Right renal pelvis (tissue), 4 donors: ENCODE measurements at places on chromosomes 4 and X. TPM values are rescaled to one million over a fixed set of nuclear protein-coding genes. Genes with fewer than 3 reads are reported as not detected.

Gene PRSS12
- 12.4 TPM for polyA plus RNA-seq

Gene NLGN4X
- 15.7 TPM for polyA plus RNA-seq

Gene PRDM5
- 15.1 TPM for polyA plus RNA-seq

Gene CWH43
- 8.3 TPM for polyA plus RNA-seq

Gene CCDC149
- 17.9 TPM for polyA plus RNA-seq

Gene SPATA4
- polyA plus RNA-seq, result 2.1 TPM

Gene INPP4B
- polyA plus RNA-seq, result 10.6 TPM

Gene REPS2
- polyA plus RNA-seq, result 13.1 TPM

Gene RAB33A
- 0.59 TPM for polyA plus RNA-seq

Gene HMGN5
- 33.0 TPM for polyA plus RNA-seq

Gene GABRE
- polyA plus RNA-seq, result 6.2 TPM

Gene F11
- polyA plus RNA-seq, result 2.8 TPM

Gene PCSK1N
- polyA plus RNA-seq, result 9.4 TPM

- DNase-seq, result no peak
These were observed 158.8 kb upstream of the AADAT start for GRCh38 chr4:170248576-170248975.

- no peak for DNase-seq
These were observed 2284.8 kb downstream of the ARAP2 start for GRCh38 chr4:33959519-33959918.

DNA sequence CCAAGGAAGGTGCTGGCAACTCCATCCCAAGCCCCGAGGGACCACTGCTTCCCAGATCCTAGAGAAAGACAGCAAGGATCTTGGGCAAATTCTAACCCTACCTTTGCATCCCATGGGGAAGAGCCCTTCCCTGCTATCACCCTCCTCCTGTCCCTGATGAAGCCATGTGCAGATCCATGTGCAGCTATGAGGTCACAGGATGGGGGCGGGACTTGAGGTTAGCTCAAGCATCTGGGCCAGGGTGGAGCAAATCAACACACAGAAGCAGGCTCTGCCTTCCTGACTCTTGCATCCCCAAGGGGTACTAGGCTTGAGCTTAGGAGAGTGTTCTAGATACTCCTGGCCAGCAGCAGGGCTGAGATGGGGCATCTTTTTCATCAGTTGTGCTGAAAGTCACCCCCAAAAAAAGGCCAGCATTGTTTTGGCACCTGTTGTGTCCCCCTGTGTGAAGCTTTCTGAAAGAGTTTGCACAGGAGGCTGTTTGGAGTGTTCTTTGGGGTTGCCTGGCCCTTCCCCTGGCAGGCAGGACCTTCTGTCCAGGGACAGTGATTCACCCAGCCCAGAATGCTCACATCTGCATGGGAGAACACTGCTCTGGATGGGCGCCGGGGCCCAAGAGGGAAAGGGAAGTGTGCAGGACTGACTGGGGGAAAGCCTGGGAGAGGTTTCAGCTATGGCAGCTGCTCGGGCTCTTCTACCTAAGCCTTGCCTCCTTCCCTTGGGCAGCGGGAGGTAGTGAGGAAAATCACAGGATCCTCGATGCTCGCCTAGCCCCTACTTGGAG is 50.8 kb downstream of the PRPS1 start:
- DNase-seq, result no peak

DNA sequence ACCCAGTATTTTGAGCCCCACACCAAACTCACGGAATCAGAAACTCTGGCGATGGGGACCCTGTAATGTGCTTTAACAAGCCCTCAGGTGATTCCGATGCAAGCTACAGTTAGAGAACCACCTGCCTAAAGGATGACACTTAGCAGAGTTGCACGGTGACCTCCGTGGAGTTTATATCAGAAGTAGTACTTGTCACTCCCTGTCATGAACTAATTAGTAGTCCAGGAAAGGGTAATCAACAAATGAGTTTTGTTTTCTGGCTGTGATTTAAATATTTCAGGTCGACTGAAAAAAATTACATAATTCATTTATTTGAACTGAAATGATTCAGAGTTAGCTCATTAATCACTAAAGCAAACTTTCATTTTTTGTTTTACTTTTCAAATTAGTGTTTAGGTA is 56.4 kb downstream of the TMA16 start:
- DNase-seq, result no peak

DNA sequence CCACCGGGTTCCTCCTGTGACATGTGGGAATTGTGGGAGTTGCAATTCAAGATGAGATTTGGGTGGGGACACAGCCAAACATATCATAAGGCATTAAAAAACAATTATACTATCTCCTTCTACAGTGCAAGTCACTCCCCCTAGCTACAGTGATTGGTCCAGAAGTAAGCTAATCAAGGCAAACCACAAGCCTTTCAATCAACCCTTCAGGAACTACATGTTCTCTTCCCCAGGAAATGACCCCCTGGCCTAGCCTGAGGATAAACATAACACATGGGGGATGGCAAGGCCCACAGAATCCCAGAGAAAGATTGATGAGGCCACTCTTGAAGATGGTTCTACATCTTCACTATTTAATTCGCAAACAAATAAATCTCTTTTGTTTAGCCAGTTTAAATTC is 25.2 kb upstream of the FAM241A start:
- no peak for DNase-seq

- DNase-seq, result no peak
These were observed 31.9 kb downstream of the RHOH start for GRCh38 chr4:40228497-40229365.

DNA sequence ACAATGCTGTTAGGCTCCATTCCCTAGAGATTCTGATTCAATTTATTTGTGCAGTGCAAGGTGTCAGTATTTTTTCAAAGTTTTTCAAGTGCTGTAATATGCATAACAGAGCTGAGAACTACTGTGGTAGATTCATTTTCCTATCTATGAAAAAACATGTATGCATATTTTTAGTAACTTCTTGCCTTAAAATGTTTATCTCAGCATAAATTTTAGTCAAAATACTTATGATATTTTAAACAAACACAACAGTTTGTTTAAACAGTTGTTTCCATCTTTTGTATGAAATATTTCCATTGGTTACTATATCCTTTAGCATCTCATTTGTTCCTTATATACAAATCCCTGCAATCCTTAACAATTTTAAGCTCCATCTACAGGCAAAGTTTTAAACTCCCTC is 624.8 kb upstream of the ADGRL3 start:
- DNase-seq, result no peak

DNA sequence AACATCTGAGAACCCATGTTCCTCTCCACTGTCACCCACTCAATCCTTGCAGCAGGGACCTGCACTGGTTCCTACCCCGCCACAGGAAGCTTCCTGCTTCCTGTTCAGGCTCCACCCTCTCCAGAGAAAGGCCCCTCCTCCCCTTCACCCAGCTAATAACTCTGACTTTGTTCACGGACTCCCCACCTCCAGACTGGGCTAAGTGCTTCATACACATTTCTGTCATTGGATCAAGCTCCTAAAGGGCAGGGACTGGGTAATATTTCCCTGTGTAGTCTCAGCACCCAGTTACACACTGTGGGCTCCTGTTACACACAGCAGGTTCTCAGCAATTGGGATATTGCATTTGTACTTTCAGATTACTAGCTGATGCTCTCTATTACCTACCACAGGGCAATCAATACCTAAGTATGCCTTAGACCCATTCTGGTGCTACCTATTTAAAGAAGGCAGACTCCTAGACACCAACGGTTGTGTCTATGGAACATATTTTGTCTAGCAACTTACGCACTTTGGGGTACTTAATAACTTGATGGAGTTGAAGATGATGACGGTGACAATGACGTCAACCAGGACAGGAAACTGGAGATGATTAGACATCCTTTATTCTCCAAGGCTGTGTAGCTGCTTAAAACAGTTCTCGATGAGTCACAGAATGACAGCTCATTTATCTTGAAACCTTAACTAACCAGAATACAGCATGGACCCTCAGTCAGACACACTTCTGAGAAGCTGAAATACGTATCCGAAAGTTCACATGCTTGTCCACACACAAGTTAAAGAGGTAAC is 58.1 kb downstream of the MAML3 start:
- no peak for DNase-seq

DNA sequence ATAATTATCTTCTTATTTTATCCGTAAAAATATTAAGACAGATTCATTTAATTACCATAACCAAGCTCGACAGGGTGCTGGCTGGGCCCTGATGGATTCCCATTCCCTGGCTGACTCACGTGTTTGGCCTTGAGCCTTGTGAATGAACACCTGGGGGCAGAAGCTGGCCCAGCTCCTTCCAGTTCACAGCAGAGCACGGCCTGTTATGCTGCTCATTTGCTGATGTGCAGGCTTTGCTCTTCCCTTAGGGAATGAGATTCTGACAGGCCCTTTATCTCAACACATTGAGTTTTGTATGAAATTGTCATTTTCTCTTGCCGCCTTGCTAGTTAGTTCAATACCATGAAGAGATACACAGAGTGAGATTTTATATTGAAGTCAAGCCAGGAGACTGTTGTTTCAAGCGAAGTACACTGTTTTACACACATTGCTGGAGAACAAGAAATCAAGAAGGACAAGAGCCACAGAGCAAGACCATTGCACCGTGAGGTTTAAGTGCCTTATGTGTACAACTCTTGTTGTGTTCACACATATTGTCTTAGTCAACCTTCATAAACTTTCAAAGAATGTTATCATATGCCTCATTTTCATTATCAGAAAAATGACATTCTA is 1583.3 kb downstream of the STIM2 start:
- DNase-seq, result no peak

GRCh38 chr4:2650276-2650675 is 105.9 kb downstream of the TNIP2 start:
- no peak for DNase-seq

DNA sequence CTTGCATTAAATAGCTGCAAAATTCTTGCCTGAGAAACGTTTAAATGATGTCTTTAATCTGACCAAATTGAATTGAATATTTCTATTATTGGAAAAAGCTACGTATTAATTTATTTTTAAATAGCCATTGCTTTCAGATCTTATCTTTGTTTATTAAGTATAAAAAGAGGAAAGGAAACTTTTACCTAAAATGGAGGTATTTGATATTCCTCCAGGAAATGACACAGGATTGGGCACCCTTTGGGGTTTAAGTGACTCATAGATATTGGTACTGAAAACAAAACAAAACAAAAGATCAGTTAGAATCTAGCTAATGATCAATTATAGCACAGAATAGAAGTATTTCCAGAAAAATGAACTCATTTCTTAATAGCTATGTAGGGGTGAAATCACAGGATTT is 34.1 kb downstream of the PLS3 start:
- DNase-seq, result no peak

GRCh38 chr4:89166971-89167475 is 55.7 kb downstream of the TIGD2 start:
- DNase-seq, result no peak
